Ovary (tissue), 10 donors: ENCODE measurements at places on chromosomes 16 and 17. TPM values are rescaled to one million over a fixed set of nuclear protein-coding genes. Genes with fewer than 3 reads are reported as not detected.

NOTUM gene
- not detected for total RNA-seq

GPR179 gene
- 0.05 TPM for total RNA-seq

TK1 gene
- total RNA-seq, result 0.83 TPM

DNA sequence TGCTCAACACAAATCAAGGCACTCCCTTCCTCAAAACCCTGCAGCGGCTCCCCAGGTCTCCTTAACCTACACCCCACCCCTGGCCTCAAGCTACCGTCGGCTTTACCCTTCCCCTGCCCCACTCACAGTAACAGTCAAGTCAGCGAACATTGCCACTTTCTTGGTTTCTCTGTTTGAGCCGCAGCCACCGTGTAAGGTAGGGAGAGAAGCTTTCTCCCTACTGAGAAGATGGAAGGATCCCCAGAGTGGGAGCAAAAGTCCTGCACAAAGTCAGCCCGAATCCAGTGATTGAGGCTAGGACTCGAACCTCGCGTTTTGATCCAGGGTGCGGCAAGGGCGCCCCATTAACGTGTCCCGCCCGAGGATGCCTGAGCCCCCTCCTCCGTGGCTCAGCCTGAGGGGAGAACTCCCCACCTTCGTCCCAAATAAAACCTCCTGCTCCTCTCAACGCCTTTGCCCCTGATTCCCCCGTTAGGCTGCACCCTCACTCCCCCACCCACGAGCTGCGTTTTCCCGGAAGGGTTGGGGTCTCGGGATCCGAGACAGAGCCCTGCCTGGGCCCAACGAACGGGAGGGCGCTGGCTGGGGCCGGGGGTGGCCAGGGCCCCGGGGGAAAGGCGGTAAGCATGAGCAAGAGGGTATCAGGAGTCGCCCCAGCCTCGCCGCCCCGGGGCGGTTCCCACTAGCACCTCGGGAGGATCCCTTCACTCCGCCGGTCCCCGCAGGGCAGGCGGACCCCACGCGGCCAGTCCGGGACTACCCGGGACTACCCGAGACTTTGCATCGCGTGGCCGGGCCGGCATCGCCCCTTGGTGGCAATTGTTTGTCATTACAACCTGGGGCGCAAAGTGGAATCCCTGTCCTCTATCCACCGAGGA, 9.9 kb upstream of the NAGS start:
- peak; percentile 68 for DNase-seq

DNA sequence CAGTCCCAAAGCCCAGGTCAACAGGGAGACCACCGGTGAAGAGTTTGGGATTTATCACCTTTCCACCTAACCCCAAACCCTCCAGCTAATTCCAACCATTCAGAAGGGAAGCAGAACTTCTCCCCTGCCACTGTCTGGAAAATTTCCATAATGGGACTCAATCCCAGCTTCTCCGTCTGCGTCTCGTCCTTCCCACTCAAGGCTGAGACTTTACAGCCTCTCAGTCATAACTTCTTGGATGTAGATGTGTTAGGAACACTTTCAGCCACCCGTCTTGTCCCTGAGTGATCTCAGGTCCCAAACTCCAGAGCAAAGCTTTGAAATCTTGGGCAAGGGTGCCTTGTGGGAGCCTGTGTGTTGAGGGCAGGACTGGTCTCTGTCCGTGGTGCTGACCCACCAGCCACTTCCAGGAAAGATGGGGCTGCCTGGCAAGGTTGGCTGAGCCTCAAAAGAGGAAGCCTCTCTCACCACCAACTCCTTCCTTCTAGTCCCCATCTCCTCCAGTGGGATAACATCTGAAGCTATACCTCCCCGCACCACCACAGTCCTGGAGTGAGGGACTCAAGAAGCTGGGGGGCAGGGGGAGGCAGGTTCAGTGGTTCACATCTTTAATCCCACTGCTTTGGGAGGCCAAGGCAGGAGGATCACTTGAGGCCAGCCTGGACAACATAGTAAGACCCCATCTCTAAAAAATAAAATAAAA, 9.3 kb downstream of the GAS2L2 start:
- peak; percentile 56 for DNase-seq

DNA sequence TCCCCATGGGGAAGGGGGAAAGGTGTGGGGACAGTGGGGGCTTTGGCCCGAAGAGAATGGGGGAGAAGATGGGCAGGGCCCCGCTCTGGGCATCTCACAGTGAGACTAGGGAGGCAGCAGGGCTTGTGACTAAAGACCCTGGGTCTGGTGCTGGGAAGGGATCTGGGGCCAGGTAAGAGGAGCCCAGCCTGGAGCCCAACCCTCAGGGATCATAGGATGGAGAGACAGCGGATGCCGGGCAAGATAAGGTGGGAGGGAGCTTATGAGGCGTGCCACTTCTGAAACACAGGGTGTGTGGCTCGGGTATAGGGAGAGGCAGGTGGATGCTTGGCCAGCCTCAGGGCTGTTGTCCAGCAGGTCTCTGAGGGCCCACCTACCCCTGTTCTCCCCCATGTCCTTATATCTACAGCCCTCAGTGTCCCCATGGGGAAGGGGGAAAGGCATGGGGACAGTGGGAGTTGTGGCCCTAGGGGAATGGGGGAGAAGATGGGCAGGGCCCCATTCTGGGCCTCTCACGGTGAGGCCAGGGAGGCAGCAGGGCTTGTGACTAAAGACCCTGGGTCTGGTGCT, 15.4 kb downstream of the USP6 start:
- no peak for DNase-seq

DNA sequence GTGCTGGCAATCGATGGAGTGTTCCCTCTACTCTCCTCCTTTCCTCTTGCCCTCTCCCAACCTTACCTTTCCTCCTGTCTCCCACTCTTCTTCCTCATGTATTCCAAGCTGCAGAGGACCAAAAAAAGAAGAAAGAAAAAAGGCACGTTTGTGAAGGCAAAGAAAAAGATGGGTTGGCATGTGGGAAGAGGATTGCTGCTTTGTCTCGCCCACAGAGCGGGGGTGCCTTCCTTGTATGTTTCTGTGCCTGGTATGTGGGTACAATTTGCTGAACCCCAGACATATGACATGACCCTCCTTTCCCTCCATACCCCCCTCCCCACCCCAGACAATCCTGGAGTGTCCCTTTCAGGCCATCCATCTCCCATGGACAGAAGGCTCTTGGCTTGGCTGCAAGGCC, 13.1 kb upstream of the CTCF start:
- DNase-seq, result no peak

DNA sequence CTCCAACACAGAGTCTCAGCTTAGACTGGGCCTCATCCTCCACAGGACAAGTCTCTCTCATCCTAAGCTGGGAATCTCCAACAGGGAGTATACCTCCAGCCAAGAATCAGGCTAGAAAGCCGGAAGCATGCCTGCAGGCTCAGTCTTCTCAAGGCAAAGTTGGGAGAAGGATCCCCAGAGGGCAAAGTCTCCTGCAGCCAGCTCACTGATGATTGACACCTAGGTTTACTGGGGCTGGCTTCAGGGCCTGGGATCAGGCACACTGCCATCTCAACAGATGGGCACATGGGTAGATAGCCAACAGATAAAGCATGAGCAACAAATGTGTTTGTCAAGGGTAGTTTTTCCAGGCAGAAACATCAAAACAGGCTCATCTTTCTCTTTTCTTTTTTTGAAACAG, 56.1 kb upstream of the TOX3 start:
- DNase-seq, result no peak

GRCh38 chr16:89009343-89010209, 32.6 kb upstream of the CBFA2T3 start:
- no peak for DNase-seq

- DNase-seq, result no peak
Measured at GRCh38 chr17:76781056-76781982, 43.4 kb downstream of the MFSD11 start.
